Glutamatergic neuron (in vitro differentiated cells): ENCODE measurements at places on chromosomes 13 and 19.

GRCh38 chr13:94464771-94465170 is 14.7 kb downstream of the DCT start:
- no peak for DNase-seq

- no peak for DNase-seq
These were observed 1031.6 kb downstream of the SLITRK1 start for GRCh38 chr13:82850644-82851043.

DNA sequence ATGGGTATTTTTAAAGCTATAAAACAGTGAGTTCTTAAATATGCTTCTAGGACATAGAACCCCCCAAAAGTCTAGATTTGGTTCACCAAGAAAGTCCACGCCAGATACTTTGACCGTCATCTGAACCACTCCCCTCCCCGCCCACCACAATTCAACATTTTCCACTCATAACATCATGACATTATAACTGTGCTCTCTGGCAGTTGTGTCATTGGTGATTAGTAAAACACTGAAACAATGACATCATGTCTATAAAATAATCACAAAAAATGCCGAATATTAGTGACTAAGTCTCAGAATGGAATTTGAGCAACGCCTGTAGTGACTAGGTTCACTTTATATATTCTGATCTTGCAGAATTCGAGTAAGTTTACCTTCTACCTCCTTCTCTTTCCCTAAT is 732.3 kb downstream of the FGF9 start:
- no peak for DNase-seq

GRCh38 chr19:4365341-4365740 is 22.0 kb downstream of the MPND start:
- DNase-seq: no peak

DNA sequence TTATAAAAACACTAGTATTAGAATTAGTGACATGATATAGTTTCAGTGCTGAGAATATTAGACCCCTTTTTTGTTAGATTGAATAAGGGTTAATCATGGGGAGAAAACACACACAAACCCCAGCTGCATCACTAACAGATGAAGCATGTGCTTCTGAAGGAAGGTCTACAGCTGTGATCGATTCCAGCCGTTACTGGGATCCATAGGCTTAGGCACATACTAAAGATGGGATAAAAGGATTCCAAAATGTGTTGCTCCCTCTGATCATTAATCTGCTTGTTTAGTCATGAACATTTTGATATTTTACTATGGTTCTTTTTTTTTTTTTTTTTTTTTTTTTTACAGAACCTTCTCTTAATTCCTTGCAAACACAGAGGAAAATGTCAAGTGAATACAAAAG is 1591.3 kb downstream of the EFNB2 start:
- no peak for DNase-seq

DNA sequence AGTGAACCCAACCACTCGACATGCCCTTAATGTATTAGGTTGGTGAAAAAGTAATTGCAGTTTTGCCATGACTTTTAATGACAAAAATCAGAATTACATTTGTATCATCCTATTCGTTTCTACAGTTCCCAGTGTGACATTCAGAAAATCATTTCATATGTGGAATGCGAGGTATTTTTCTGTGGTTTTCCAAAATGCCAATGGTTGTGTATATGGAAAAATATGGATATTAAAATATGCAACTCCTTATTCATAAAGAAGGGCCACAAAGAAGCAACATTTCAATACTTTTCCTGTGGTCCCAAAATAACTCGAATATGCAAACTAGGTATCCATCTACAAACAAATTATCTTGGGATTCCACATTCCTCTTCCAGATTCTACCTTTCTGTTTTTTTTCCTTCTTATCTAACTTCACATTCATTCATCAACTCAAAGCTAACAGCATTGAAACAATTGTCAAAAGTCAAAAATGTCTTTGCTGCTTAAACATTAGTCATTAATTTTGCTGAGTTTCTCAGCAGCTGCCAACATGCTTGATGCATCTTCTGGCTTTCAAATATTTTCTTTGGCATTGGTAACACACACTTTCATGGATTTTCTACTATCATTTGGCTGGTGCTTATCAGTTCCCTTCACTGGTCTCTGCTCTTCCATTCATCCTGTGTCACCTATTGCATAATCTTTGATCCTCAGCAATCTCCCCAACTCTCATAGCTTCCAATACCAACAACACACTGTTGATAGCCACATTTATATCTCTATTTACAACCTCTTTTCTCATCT is 1445.4 kb downstream of the EFNB2 start:
- no peak for DNase-seq

DNA sequence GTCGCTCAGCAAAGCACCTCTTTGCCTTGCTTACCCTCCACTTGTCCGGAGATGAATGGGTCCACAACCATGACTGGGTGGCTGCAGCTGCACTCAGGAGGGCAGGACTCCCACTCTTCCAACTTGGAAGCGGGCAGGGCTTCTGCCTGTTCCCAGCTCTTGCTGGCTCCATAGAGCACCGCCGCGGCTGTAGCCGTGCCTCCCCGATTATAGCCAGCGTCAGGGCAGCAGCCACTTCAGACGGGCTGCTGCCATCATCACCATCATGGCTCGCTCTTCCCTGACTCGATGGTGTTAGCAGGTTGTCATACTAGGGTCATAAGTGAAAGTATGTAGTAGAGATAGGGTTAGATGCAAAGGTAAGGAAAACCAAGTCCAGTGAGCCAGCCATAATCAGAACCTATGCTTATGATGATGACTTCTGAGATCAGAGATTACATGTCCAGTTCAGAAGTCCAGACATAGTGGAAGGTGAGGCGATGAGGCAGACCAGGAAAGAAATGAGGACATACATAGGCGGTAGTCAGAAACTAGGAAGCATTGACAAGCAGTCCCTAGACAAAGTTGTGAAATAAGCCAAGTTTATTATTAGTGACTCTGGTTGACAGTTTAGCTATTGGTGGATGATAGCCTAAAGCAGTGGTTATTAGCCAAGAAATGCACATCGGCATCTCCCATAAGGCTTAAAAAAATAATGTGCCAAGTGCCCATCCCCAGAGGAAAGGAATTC is 4.4 kb upstream of the INTS6 start:
- DNase-seq: no peak

GRCh38 chr13:72430923-72431322 is 296.5 kb downstream of the MZT1 start:
- DNase-seq: no peak

DNA sequence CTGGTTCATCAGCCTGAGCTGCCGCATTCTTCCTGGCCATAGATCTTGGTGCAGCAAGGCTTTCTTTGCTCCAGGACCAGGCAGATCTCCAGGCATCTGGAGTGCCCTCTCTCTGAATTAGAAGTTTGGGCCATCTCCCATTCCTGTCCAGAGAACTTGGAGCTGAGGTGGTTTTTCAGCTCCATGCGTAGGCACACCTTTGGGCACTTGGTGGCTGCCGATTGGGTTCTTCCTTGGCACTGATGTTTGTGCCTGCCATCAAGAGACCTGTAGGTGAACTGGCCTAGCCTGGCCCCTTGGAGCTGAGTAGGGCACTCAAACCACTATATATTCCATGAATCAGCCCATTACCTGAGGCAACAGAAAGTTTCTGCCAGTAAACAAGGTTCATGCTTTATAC is 206.0 kb upstream of the PCDH17 start:
- no peak for DNase-seq

- DNase-seq: no peak
These were observed 205.8 kb downstream of the GGACT start for GRCh38 chr13:100382785-100383184.

GRCh38 chr13:34034411-34034810 is 216.5 kb downstream of the RFC3 start:
- no peak for DNase-seq

DNA sequence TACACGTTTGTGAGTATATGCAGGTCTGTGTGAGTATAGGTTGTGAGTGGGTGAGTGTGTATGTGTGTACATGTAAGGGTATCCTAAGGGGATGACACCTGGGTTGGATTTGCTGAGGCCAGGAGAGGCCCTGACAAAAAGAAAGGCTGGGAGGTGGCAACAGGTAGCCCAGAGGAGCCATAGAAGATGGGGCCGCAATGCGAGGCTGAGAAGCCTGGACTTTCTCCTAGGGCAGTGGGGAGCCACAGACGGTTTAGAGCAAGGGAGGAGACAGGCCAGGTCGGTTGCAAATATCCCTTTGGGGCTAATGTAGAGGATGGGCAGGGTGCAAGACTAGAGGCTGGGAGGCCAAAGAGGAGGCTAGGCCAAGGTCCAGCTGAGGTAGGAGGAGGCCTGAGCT is 54.3 kb downstream of the CELF5 start:
- DNase-seq: no peak

GRCh38 chr13:40330950-40331349 is 335.5 kb downstream of the FOXO1 start:
- no peak for DNase-seq

- peak; percentile 66 for DNase-seq
These were observed 1505.1 kb upstream of the SLC10A2 start for GRCh38 chr13:104571161-104571892.

GRCh38 chr13:93926425-93926824 is 553.1 kb downstream of the DCT start:
- DNase-seq: no peak

DNA sequence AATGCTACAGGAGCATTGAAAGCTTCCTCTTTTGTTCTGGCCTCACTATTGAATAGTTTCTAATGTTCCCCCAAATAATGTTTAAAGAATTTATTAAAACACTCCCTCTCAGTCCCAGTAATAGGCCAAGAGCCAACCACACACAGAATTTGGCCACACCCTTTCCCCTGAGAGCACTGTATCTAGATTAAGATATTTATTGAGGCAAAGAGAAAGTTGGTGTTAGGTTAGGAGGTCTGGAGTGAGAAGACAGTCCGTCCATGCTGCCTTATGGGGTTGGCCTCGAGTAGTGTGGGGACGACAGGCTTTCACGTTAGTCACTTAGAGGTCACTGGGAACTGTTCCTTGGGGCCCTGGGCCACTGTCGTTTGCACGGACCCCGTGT is 122.9 kb upstream of the RNF113B start:
- no peak for DNase-seq

GRCh38 chr19:13234518-13234917 is 84.3 kb downstream of the IER2 start:
- DNase-seq: peak; percentile 38

DNA sequence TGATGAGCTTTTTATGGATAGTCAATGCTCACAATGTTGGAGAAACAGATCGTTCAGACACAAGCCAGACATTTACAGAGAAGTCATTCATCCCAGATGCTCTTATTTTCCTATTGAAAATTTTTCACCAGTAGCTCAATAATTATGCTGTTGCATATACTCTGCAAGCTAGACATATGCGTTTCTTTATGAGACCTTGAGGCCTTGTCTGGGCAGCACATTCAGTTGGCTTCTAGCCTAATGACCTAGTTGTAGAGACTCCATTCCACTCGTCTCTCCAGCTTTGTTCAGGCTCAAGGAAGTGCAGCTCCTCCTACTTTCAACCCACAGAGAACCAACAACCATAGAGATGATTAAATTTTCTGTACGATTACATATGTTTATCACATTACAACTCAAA is 237.7 kb downstream of the MZT1 start:
- DNase-seq: no peak

GRCh38 chr13:67803118-67803517 is 573.0 kb upstream of the PCDH9 start:
- no peak for DNase-seq

DNA sequence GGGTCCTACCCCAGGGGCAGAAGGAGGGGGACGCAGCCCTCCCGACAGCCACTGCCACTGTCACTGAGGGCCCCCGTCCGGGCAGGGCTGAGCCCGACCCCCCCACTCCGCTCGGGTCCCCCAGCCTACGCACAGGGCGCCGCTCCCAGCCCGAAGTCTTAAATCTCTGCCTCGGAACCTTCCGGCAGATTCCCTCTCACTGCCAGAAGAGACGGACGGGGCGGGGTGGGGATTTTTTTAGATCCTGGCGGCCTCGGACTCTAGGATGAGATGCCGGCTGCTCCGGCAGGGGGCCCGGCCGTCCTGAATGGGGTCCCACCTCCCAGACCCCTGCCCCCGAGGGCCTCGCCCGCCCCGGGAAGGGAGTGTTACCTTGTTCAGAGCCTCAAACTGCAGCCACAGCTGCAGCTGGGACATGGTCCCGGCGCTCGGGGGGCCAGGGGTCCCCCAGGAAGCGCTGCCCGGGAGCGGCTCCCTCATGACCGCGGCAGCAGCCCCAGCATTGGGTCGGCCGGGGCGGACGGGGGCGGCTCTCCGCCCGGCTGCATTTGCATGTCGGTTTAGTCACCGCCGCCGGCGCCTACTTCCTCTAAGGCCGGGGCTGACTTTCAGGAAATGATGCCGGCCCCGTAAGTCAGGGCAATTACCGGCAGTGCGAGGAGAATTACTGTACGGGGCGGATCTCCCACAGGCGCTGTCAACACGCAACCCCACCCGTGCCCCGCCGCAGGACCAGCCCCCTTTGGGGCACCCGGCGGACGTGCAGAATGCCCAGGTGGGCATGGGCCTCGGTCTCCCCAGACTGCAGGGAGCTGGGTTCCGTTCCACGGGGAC is 28.1 kb downstream of the GPX4 start:
- DNase-seq: peak; percentile 54

DNA sequence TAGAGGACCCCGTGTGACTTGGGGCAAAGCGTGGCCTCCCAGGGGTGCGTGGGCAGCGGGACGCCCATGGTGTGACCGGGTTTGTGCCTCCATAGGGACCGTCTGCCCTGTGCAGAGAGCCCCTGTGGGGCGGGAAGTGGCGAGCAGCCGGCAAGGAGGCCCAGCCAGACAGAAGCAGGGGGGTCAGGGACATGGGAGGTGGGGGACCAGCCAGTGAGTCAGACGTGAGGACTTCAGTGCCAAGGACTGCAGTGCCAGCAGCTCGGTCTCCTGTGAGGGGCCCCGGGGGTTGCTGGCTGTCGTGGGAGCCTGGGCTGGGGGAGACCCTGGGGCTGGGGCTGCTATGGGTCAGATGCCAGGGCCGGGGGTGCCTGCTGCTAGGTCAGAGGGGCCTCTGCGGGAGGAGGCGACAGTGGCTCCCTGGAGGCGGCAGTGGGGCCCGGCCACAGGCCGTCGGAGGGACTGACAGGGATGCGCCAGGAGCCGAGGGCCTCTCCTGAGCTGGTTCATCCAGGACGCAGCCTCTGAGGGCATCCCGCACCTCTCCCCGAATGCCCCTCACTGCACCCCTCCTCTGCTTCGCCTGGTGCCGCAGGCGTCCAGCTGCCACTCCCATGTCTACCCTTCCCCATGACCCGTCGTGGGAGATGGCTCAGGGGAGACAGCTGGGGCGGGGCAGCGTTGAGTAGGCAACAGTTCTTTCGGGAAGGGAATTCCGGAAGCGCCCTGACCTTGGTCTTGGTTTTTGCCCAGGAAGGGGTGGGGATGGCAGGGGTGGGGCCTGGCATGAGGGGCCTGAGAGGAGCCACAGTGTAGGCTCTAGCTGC is 80.0 kb downstream of the KDM4B start:
- DNase-seq: no peak

DNA sequence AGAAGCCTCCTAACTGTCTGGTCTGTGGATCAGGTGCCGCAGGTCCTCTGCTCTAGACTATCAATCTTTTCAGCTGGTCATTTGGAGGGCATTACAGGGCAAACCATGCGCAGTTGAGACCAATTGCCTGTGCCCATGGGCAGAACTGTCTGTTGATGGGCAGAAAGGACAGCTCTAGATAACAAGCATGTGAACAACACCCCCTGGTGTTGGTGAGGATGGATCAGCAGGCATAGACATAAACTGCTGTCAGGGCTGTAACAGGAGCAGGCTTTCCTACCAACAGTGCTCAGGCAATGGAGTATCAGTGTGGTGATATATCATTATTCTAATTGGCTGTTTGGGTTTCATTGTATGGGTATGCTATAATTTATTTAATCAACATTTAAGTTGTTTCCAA is 104.7 kb upstream of the KL start:
- no peak for DNase-seq
